ENCODE measurements at places on chromosomes 1 and 21.
A peak's percentile ranks its signal among the peaks of the same experiment; 100 is the strongest.

DNA sequence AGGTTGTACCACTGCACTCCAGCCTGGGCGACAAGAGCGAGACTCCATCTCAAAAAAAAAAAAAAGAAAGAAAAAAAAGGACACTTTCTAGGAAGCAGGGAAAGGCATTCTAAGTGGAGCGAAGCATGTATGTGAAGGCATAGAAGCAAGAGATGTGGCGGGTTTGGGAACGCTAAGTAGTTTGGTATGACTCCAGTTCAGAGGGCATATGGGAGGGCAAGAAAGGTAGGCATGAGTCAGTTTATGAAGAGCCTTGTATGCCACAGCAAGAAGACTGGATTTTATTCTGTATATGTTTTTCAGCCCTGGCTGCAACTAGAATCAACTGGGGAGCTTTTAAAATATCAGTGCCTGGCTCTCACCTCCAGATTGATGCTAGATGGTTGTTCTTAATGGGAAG is 4.4 kb upstream of the ELOVL1 start:
- no peak for DNase-seq

- DNase-seq: no peak
Measured at GRCh38 chr1:55159571-55159970, 55.6 kb downstream of the USP24 start.

GRCh38 chr1:182133181-182133580 is 71.7 kb upstream of the ZNF648 start:
- DNase-seq: no peak

- no peak for DNase-seq
Measured at GRCh38 chr1:41619511-41620364, 135.3 kb upstream of the EDN2 start.

- DNase-seq: peak; percentile 92
Measured at GRCh38 chr1:30695439-30695841, 27.9 kb downstream of the MATN1 start.

DNA sequence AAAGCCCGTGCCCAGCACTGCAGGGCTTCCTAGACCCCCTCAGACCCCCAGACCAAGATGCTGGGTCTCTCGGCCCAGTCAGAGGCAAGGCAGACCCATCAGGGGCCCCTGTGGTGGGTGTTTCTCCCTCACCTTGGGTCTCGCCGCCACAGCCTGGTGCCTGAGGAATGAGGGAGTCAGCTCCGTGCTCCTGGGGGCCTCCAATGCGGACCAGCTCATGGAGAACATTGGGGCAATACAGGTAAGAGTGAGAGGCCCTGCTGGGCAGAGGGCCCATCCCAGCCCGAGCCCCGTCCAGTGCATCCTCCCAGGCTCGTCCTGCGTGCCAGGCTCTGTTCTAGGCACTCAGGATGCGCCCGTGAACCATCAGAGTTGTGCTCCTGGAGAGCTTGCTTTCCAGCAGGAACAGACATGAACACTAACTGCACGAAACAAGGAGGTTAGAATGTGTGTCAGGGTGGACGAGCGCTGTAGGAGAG is 51.5 kb downstream of the KCNAB2 start:
- DNase-seq: no peak

DNA sequence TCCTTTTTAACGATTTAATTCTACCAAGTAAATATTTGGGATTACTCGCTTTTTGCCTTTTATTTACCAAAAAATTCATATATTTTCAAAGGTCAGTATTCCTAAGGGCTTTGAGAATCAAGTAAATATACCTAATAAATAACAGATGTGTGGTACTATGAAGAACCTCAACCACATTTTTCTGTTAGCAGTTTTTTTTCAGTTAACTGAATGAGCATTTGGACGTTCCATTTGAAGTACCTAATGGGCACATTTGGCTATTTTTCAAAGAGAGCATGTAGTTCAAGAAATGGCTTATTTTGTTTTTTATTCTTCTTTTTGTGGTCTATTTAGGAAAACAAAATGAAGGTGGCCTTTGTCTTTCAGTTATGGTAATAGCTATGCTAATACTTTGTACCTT is 253.0 kb downstream of the GPR52 start:
- DNase-seq: peak; percentile 4

DNA sequence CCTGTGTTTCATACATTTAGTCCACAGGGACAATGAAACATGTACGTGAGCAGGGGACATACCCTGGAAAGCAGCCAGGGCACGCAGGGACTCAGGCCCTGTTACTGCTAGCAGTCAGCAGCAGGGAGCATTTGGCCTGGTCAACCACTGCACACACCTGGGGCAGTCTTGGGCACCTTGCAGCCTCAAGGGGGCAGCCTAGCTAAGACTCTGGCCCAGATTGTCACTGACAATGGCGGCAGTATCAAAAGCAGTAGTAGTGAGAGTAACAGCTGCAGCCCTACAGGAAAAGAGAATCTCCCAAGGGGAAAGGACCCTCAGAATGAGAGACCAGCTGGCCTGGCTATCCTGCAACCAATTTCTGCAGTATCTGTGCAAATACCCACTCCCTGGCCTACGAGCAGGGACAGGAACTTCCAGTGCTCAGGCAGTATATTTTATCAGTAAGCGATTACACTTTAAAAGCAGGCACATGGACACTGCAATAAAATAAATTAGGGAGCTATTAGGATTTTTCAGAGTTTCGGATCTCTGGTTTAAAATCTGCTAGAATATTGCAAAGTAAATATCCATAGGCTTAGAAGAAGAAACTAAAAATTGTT is 475.6 kb downstream of the LTN1 start:
- DNase-seq: peak; percentile 58

- no peak for DNase-seq
Measured at GRCh38 chr21:42983103-42983502, 8.7 kb downstream of the PKNOX1 start.

DNA sequence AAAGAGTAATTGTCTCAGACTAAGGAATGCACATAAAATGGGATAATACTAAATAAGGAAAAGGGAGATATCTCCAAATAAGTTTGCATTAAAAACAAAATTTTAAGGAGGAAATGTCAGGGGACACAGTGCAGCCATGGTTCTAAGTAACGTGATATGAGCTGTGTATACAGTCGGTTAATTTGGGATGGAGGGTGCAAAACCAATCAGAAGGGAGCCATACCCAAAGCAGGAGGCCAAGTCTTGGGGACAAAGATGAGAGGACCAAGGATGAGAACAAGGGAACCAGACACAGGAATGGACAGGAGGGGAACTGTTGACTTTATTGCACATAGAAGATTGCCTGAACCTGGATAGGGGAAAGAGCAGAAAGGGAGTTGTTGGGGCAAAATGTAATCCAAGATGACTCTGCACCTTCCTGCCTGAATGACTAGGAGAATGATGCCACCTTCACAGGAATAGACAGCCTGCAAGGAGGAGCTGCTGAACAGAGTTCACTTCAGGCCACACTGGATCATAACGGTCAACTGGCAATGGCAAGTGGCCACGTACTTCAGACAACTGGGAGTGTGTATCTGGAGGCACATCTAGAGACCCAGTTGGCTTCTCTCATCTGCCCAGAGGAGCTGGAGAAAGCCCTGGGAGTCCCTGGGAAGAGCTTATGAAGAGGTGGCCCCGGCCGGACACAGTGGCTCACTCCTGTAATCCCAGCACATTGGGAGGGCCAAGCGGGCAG is 22.0 kb upstream of the BOLA1 start:
- DNase-seq: no peak

DNA sequence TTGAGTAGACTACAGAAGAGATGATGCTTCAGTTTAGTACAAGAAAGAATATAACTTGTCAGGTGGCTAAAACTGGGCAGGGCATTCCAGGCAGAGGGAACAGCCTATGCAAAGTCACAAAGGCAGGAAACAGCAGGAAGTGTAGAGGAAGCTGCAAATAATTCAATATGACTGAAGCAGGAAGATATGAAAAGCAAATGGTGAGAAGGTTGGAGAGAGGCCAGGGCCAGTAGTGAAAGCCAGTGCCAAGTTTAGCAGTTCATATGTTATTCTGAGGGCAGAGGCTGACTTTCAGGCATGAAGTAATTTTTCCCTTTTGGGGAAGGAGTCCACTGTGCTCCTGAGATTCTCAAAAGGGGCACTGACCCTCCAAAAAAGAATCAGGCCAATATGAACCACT is 8.0 kb upstream of the YBX1 start:
- peak; percentile 36 for DNase-seq

- DNase-seq: no peak
Measured at GRCh38 chr1:211082824-211083223, 51.1 kb downstream of the KCNH1 start.

DNA sequence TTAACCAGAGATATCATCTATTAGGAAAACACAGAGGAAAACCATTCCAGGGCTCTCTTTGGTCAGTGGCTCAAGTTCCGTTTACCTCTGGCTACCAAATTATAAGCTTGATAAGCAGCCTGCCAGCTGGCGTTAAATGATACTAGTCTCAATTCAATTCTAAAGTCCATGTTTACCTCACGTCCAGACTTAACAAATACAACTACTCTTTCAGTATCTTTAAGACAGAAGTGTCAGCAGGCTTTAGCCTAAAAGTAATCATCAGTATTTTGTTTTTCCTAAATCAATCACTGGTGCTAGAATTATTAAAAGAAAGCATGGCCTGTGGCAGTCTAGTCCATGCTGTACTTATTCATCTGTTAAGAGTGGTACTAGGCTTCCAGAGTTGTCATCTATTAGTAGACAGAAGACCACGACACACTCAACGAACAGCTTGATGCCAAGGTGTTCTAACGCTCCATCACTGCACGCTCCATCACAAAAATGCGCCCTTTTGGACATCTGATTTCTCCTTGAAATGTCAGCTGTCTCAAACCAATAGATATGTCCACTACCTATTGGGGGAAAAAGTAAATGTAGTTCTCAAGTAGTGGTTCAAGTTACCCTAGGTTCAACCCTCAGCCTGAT is 1.5 kb downstream of the IVNS1ABP start:
- DNase-seq: no peak

DNA sequence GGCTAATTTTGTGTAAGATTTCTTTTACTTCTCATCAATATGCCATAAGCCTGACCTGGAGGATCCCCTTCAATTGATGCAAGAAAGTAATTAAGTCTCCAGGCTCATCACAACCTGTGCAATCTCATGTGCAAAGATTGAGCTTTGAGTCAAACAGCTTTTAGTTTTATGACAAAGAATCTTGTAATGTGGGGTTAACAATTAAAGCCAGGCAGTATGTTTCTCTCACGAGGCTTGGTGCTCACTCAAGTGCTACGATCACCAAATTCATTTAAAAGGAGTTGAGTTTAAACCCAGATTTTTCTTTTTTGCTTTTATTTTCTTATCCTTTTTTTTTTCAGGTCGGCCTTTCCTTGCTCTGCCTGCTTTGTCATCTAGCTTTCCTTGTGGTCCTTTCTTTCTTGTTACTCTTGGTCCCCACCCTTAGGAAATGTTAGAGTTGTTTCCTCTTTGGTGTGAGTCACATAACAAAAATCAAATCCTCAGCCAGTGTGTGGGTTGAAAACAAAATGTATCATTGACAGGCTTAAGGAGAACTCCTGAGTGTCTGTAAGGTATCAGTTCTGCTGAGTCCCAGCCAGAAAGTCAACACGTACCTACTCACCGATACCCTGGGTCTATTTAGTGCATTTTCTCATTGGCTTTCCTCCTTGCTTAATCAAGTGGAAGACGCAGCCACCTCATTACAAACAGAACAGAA is 1037.2 kb downstream of the ADGRL2 start:
- peak; percentile 39 for DNase-seq

DNA sequence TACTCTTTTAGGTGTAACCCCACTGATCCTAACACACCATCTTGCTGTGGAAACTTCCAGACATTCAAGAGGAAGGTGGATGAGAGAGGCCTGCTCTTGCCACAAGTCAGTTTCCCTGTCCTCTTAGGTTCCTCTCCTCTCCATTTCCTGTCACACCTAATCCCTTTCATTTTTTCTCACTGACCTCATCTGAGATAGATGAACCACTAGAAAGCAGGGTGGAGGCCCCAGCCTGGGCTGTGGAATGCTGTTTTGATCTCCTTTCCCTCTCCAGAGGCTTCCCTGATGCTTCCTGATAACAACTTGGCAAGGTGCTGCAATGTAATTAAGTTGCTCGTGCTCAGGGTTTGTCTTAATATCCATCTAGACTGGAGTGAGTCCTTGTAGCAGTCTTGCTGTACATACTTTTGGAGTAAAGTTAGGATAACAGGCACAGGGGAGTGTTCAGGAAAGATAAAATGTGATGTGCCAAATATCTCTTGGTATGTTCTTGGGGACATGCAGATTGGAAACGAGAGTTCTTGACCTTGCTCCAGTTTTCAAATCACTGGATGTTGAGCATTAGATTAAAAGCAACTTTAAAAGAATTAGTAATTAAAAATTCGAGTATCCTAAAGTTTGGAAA is 11.2 kb downstream of the LRRC42 start:
- no peak for DNase-seq

GRCh38 chr1:51575406-51576084 is 41.3 kb upstream of the OSBPL9 start:
- no peak for DNase-seq

DNA sequence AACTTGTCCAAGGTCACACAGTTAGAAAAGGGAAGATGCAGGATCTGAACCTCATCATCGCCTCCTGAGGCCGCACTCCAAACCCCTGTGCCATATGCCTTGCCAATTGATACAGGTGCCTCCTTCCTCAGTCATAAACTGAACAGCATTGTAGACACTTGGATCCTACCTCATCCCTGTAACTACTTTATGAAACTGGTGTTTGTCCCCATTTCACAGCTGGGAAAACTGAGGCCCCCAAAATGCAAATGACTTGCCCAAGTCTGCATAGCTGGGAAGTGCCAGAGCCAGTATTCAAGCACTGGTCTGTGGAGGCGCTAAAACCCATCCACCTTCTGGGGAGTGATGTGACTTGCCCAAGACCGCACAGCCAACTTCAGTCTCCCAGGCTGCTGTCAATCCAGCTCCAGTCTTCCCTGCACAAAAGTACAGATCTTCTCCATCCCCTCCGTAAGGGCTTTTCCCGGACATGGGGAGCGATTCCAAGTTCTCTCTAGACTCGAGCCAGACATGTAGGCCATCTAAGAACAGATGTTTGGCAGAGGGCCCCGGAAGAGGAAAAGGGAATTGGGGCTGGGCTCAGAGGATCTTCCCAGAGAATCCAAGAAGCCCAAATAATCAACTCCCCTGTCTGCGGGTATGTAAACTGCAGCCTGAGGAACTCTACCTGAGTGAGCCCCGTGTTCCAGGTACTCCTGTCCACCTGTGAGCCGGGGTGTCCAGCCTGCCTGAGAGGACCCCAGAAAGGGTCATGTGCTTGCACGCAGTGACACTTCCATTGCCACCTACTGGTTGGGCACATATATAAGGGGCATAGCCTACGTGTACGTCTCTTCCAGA is 60.5 kb downstream of the SYT2 start:
- peak; percentile 98 for DNase-seq

DNA sequence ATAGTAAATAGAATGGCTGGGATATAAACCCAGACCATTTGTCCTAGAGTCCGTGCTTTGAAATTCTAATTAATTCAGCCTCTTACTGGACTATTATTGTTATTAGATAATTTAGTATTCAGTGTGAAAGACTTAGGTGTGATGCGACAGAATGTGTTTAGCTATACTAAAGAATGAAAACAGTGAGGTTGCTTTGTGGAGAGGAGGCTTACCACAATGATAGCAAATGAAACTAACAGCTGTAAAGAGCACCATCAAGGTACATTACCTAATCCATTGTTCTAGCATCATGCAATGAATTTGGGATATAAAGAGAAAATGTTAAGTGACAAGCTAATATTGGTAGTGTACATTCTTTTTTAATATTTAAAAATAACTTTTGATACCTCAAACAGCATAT is 911.1 kb downstream of the KCNT2 start:
- no peak for DNase-seq

GRCh38 chr1:2019571-2020309 is 595 bp downstream of the GABRD start:
- peak; percentile 35 for DNase-seq

- no peak for DNase-seq
Measured at GRCh38 chr1:186838380-186839040, 9.8 kb downstream of the PLA2G4A start.

- DNase-seq: peak; percentile 55
Measured at GRCh38 chr1:167439301-167439988, 78.9 kb downstream of the CD247 start.

Data from muscle of leg (tissue), 16 donors.